ENCODE measurements at places on chromosomes 2 and 18. TPM values are rescaled to one million over a fixed set of nuclear protein-coding genes. Genes with fewer than 3 reads are reported as not detected.

DNA sequence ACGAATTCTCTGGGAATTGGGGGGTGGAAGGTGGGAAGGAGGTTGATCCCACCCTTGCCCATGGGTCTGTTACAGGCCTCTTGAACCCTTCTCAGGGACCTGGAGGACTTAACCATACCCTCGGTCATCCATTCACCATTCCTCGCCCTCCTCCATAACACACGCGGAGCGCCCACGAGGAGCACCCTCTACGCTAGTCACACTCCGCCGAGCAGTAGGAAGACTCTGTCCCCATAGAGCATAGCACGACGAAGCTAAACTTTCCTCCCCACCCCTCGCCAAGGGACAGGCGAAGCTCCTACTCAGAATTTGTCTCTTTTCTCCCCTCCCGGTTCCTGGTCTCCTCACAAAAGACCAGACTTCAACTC is 611 bp upstream of the ITSN2 start:
- DNase-seq, result no peak

DNA sequence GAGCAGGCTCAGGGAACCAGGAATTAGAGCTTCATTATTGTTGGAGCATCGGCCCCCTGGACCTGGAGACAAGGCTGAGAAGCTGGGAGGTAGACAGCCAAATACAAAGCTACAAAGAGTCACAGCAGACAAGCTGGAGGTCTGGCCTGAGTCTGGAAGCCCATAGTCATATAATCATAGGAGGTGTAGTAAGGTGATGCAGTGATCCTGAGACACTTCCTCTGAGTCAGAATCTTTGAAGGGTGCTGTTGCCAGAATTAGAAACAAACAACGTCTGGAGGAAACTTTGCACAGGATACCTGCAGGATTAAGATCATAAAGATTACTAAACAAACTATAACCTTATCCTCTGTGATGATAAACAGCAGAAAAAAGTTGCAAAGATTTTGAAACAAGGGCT is 213.8 kb downstream of the DSC3 start:
- no peak for DNase-seq

- DNase-seq, result no peak
Measured at GRCh38 chr2:5589183-5589582, 103.0 kb upstream of the SOX11 start.

GRCh38 chr18:77140439-77141109 is 8.0 kb upstream of the MBP start:
- DNase-seq, result no peak

- peak; percentile 84 for DNase-seq
Measured at GRCh38 chr2:207617011-207617671, 8.1 kb downstream of the METTL21A start.

DNA sequence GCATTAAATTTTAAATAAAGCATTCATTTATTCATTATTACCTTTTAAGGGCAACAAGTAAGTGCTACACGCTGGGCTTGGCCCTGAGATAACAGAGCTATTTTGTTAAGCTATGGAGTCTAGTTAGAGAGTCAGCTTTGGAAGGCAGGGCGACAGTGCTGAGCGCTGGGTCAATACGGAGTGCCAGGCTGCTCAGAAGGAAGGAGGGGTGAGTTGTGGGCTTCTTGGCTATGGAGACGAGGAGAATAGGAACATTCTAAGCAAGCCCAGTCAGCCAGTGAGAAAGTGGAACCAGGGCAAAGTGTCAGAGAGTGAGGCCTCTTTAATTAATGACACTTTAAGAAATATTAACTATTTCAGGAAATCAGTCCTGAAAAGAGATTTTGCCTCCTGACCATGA is 288.4 kb downstream of the LRRTM1 start:
- no peak for DNase-seq

DNA sequence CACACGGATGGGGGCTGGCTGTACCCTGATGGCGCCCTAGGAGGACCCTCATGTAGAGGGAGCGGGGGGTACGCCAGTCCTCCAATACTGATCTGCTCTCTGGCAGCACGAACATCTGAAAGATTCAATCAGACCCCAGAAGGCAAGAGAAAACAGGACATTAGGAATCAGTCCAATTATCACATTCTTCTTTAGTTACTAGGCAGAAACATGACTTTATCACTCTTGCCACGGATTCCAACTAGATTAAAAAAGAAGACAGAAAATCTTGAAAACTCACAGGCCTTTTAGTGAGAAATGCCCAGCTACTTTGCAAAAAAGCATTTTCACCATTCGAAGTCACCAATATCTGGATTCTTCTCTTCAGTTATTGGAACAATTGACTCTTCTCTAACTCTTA is 68.4 kb downstream of the ID2 start:
- DNase-seq, result no peak

DNA sequence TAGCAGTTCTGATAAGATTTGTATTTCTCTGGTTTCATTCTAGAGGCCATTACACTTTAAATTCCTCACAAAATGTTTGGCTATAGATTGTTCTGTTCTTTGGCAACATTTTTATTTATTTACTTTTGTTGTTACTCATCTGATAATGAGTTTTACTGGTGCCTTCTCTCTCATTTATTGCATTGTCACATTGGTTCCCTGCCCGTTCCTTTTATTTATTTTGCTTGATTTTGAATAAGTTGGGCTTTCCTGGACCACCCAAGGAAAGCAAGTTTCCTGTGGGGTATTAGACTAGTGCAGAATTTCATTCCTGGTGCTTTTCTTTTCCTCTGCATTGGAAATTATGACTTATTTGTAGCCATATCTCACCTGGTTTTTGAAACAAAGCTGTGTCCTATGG is 232.0 kb downstream of the SOCS6 start:
- no peak for DNase-seq

DNA sequence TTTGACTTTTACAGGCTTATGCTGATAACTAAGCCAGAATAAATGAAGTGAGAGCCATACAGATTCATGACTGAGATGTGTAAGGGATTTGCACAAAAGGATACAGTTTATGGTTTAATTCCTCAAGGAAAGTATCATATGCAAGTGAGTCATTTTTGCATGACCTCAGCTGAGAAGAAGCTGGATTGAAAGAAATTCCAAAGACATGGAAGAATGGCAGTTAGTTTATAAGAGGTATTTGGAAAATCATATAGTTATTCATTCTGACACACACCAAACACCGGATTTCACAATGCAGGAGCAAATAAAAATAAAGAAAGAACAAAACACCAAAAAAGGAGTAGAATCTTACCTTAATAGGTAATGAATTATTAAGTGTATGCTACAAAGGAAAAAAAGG is 83.2 kb upstream of the RND3 start:
- DNase-seq, result peak; percentile 32

The CDK15 gene
- not detected for total RNA-seq

The FKBP7 gene
- total RNA-seq, result 26.2 TPM

The GALNT1 gene
- 293 TPM for total RNA-seq

The MARCHF4 gene
- total RNA-seq, result 3.6 TPM

Measured in pulmonary artery endothelial cell (primary cell).